ENCODE measurements at places on chromosomes 4 and X.
A peak's percentile ranks its signal among the peaks of the same experiment; 100 is the strongest.

DNA sequence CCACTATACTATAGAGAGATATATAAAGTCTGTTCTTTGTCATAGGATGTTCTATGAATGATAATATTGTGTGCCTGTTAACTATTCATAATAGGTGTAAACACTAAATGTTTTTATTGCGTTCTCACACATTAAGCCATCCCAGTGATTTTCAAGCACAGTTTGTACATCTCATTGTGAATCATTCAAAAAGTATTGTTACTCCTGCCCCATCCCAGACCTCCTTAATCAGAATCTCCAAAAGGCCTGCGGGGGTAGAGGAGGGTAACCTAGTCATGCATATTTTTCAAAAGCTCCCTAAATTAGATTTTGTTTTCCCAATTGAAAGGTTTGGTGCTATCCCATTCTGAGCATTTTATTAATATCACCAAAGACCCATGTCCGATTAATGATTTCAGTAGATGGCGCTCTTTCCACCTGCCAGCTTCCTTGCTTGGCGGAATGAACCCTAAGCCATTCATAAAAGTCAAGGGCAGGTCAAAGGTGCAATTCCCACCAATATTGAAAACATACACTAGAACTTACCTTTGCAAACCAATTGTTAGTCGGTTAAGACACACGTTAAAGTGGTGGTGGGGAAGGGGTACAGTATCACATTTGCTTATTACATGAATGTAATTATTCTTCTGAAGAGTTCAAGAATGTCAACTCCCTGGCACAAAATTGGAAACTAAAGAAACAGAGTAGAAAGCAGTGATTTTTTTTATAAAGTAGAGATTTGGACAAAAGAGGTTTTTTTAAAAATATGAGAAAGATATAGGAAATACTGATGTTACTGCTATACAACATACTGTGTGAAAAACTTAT is 5.8 kb upstream of the TET2 start:
- DNase-seq: peak; percentile 44

DNA sequence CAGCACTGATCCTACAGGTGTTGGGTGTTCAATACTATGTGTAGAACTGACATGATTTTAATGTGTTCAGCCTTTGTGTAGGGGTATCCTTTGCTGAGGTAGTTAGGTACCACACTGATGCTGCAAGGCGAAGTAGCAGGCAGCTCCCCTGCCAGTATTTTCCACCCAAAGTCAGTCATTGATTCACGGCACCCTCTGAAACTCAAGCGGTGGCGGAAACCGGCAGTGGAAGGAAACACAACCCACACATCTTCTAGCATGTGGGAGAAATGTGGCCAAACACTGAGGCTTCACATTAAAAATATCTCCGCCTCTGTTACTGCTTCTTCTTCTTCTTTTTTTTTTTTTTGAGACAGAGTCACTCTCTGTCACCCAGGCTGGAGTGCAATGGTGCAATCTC is 126.3 kb downstream of the AASDH start:
- DNase-seq: peak; percentile 42

DNA sequence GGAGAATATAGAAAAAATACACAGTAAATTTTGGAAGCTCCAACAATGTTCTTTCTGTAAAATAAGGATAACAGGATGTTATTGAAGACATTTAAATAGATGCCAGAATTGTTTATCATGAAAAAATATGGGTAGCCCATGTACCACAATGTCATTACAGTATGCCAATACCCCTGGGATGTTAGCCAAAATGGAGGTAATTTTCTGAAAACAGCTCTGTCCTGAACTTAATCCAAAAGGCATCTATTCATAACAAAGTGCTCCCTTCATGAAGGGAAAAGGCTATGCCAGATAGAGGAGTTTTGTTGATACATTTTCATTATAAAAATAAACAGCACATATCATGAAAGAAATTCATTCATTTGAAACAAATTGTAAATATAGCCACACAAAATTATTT is 1902.6 kb upstream of the AGA start:
- DNase-seq: no peak

- DNase-seq: no peak
Observed at GRCh38 chr4:105652286-105652888, 56.1 kb downstream of the INTS12 start.

DNA sequence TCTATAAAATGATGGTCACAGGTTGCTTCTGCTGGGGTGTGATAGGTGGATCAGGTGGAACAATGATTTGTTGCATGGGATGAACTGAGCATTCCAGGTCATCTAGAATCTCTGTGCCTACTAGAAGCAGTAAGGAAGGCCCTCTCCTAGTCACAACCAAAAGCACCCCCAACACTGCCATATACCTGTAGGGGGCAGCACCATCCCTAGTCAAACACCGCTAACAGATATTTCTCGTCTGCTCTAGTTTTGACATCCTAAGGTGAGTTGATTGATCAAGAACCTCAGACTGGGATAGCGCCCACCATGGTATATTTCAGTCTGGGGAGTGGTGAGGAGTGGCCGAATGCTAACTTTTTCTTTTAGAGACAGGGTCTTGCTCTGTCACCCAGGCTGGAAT is 160.2 kb downstream of the NHS start:
- DNase-seq: no peak

GRCh38 chrX:70485466-70485865 is 40.8 kb downstream of the DLG3 start:
- DNase-seq: no peak

- DNase-seq: no peak
Observed at GRCh38 chrX:42175843-42176242, 252.5 kb upstream of the CASK start.

DNA sequence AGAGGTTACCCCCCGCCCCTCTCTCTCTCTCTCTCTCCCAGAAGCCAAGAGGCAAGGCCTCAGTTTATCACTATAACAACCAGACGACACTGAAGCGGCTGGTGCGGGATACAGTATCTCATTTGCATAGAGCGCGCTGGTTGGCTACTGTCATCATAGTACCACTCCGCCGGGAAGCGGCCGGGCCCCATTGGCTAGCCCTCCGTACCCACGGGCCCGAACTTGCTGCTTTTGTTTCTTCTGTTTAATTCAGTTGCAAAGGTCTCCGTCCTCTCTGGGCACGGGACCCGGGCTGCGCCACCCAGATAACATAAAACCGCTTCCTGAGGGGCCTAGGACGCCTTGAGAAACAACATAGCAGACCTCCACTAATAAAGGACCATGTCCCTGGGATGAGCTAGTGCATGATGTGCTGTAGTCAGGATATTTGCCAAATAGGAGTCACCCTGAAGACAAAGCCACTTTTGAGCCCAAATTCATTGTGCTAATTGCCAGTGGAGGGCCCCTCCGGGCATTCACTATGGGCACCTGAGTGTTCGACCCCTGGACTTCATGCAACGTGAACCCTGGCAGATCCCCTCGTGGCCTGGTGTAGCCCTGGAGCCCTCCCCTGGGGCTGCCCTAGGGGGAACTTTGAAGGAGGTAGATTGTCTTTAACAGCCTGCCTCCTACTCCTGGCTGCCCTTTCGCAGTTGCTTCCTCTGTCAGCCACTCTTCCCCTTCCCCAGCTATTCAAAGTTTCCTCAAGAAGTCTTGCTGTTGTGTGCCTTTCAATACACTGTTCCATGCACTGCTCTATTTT is at the start of gene PCYT1B:
TSS of gene PCYT1B (minus strand) at position 91 of the 802 bp plus-strand sequence. CDS start 242 bp downstream, outside the sequence.
- DNase-seq: peak; percentile 59

GRCh38 chrX:22662776-22663175 is 337.0 kb upstream of the DDX53 start:
- DNase-seq: no peak
